Right ventricle myocardium inferior (tissue), 1 donor: ENCODE measurements at places on chromosomes 16 and 17. TPM values are rescaled to one million over a fixed set of nuclear protein-coding genes. Genes with fewer than 3 reads are reported as not detected.

Gene ADAM11
- 20.0 TPM for total RNA-seq

Gene MT1M
- total RNA-seq = 6.7 TPM

Gene ITGAD
- 0.11 TPM for total RNA-seq

Gene PLK1
- total RNA-seq = 1.2 TPM

Gene SYCE1L
- total RNA-seq = not detected

Gene MYH4
- not detected for total RNA-seq

Gene DLX3
- not detected for total RNA-seq

Gene PIEZO1
- 18.1 TPM for total RNA-seq

Gene SSTR5
- 14.7 TPM for total RNA-seq
